ENCODE measurements at places on chromosomes 7 and 10.

GRCh38 chr7:151306374-151306773, 35.2 kb upstream of the NUB1 start:
- DNase-seq, result no peak

GRCh38 chr10:12588091-12588860, 238.9 kb downstream of the CAMK1D start:
- peak; percentile 65 for DNase-seq

GRCh38 chr10:88853155-88853881, 1.7 kb upstream of the ANKRD22 start:
- DNase-seq, result no peak

GRCh38 chr10:70678757-70679489, 6.6 kb downstream of the ADAMTS14 start:
- DNase-seq, result no peak

- no peak for DNase-seq
Measured at GRCh38 chr7:36311539-36311938, 78.1 kb upstream of the ANLN start.

DNA sequence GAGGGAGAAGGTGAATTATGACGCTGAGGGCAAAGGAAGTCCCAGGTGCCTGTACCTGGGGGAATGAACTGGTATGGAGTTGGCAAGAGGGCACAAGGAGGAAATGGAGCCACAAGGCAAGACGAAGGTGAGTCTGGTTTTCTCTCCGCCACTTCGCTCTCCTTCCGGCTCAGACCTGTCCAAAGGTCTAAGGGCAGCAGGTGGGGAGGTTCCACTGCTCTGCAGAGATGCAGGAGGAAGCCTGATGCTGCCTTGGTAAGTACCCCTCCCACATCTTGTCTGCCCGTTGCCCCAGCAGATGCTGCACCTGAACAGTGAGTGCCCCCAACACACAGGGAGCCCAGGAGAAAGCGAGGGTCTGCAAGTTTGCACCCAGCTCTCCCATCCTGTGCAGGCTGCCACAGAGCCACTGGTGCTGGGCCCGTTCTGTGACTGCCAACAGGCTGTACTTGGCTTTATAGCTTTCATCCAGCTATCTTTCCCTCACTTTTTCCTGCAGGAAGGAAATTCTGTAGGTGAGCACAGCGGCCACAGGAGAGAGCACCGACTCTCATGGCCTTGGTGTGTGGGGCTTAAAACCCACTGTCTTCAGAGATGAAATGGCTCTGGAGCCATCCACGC, 235.2 kb downstream of the COBL start:
- DNase-seq, result no peak

DNA sequence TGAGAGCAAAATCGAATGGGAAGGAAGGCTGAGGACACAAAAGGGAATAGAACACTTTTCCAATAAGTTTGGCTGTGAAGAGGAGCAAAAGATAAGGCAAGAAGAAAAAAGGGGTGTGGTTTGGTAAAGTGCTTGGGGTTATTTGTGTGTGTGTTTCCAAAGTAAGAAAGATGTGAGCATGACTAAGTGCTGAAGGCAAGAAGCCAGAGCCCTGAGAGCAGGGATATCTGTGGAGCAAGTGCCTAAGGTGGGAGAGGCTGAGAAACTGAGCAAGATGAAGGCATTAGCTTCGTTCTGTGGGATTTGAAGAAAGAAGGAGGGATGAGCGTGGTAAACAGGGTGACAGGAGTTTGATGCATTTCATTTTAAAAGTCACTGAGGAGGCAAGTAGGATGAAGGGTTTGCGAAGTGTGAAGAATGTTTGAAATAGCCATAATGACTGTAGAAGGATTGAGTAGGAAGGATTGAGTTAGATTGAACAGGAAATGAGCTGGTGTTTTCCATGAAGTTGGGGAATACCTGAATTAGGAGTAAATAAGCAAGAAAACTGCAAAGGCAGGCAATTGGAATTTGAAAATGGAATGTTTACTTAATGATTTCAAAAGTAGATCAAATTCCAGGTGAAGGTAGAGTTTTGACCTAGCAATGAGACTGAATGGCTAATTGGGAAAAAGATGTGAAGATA, 19.9 kb upstream of the SP4 start:
- DNase-seq, result no peak

GRCh38 chr7:128692623-128693270, 20.7 kb downstream of the GARIN1A start:
- DNase-seq, result peak; percentile 47

GRCh38 chr10:94402843-94403379, 570 bp downstream of the TBC1D12 start:
- DNase-seq, result peak; percentile 2

DNA sequence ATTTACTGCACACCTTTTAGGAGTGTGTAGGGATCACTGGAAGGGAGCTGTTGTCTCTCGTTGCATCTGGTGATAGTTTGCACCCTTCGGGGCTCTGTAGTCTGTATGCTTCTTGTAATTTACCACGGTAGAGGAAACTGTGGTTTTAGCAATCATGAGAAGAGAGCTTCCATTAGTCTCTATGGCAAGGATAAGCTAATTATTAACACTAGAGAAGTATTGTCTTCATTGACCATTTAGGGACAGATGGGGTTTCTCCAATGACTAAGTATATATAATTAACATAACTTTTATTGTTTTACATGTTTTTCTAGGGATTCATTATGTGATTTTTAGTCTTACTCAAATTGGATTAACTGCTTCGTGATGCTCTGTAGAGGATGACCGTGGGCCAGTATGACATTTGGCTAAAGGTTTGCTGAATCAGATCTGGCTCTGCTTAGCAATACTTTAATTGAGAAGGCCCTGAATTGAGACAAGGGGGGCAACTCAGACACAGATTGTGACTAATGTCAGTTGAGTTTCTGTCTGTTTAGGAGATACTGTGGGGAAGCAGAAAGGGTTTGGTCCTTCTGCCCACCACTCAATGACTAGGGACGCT, 8.7 kb downstream of the SLC18A2 start:
- DNase-seq, result no peak

- no peak for DNase-seq
Measured at GRCh38 chr7:122304996-122305421, 459 bp upstream of the FEZF1 start.

- no peak for DNase-seq
Measured at GRCh38 chr10:23516530-23516929, 77.7 kb downstream of the OTUD1 start.

GRCh38 chr10:124596116-124596785, 134.6 kb downstream of the LHPP start:
- DNase-seq, result no peak

GRCh38 chr7:1229956-1230355, 2.7 kb upstream of the UNCX start:
- no peak for DNase-seq

DNA sequence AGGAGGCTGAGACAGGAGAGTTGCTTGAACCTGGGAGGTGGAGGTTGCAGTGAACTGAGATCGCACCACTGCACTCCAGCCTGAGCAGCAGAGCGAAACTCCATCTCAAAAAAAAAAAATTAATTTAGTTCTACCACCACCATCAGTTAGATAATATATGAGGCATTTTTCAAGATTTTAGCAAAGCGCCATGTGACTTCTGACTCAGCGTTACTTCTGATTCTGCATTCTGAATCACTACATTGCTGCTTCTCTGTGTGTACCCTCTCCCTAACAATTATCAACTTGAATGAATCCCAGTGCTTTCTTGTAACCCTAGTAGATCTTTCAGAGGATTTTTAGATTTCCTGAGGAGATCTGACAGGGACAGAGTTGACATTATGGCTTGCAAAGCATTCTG, 176.8 kb upstream of the SORCS1 start:
- no peak for DNase-seq

- no peak for DNase-seq
Measured at GRCh38 chr10:75397496-75398199, 3.9 kb downstream of the ZNF503 start.

DNA sequence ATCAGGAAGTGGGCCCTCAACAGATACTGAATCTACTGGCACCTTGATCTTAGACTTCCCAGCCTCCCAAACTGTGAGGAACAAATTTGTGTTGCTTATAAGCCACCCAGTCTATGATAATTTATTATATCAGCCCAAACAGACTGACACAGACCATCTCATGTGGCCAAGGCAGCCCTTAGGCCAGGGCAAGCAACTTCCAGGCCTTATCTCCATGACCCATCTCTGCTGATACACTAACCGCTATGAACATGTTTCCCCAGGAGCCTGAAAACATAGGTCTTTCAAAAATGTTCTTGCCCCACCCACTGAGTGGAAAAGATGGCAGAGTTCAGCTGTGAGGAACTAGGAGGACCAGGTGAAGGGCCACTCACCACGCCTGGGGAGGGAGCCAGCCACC, 3.2 kb upstream of the BLOC1S2 start:
- no peak for DNase-seq

- no peak for DNase-seq
Measured at GRCh38 chr10:10870523-10871241, 147.0 kb upstream of the CELF2 start.

- no peak for DNase-seq
Measured at GRCh38 chr7:105678811-105679495, 97.7 kb upstream of the EFCAB10 start.

DNA sequence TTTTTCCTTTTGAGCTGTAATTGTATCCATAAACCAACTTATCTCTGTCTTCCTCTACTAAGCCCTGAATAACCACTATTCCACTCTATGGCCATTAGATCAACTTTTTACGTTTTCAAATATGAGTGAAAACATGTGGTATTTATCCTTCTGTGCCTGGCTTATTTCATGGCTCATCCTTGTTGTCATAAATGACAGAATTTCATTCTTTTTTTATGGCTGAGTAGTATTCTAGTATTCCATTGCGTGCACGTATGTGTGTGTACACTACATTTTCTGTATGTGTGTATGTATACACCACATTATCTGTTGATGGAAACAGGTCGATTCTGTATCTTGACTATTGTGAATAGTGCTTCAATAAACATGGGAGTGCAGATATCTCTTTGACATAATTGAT, 11.1 kb downstream of the CDK1 start:
- no peak for DNase-seq

DNA sequence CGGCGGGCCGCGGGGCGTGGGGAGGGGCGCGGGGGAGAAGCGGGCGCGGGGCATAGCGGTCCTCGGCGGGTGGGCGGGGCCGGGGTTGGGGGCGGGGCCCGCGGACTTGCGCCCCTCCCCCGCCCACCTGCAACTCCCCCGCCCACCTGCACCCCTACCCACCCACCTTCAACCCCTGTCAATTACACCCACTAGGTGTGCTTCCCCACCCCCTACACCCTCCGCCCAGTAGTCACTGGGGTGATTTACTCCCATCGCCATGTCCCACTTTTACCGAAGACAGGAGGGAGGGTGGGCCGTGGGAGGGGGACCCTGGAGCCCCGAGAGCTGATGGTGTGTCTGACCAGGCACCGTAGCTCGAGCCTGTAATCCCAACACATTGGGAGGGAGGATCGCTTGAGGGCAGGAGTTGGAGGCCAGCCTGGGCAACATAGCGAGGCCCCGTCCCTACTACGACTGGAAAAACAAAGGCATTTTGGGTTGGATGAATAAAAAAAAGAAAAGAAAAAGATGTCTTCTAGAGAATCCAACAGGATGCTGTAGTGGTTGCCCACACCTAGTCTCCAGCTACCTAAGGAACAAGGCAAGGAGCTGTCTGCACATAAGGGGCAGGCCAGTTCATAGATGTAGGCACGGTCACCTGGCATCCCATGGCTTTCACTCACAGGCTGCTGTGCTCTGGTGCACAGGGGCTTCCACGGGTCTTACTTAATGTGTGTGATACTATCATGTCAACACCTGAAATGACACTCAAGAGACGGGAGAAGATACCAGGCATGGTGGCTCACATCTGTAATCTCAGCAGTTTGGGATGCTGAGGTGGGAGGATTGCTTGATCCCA, 761 bp downstream of the KCTD7 start:
- peak; percentile 52 for DNase-seq

DNA sequence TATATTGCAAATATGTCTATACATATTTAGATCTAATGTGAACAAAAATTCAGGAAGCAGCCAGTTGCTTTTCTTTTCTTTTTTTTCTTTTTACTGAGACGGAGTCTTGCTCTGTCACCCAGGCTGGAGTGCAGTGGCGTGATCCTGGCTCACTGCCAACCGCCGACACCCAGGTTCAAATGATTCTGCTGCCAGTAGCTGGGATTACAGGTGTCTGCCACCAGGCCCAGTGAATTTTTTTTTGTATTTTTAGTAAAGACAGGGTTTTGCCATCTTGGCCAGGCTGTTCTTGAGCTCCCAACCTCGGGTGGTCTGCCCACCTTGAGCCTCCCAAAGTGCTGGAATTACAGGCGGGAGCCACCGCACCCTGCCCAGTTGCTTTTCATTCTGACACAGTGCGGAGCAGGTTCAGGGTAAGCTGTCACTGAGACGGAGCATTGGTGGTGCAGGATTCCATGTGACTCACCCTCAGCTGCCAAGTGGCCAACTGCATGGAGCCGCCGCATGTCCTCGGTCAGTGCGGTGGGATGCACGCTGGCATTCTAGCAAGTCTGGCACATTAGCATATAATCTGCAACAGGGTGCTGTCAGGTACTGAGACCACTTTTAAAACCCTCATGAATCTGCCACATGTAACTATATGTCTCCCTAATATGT, 362.7 kb downstream of the DNAJB6 start:
- DNase-seq, result no peak

DNA sequence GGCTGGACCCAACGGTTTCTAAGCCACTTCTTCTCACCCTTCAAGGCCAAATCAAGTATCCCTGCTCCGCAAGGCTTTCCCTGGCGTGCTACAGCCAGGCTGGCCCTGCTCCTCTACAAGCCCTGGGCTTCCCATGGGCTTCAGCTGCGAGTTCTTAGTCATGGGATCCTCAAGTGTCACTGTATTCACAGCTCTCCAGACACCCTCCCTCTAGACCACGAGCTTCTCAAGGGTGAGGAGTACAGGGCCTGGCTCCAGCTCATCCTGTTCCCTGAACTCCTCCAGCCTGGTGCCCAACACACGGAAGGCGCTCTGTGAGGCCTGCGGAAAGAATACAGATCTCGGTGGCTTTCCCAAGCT, 38.8 kb downstream of the FAM53B start:
- DNase-seq, result no peak

GRCh38 chr10:85527616-85528317, 838.8 kb downstream of the GRID1 start:
- no peak for DNase-seq

DNA sequence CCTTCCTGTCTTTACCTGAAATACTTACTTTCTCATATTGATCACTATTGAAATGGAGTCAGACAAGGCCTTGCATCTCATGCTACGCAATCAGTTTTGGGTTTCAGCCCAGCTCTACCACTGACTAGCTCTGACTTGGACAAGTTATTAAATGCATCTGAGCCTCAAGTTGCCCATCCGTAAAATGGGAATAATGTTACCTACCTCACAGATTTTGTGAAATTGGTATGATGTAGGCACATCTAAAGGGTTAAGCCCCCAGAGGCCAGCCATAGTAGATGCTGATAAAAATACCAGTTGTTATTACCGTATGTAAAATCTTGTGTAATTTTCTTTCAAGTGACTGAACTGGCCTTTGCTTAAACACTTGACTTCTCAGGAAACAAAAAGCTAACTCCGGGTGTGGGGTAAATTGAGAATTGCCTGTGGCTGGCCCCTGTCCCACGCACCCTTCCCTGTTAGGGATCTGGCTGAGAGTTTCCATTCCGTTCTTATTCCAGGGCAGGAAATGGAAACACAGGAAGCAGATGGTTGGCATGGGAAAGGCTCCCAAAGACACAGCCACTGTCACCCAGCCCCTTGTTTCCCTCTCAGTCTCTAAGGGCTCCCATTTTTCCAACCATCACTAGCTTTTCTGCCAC, 7.5 kb downstream of the DUSP5 start:
- DNase-seq, result no peak

Data from NCI-H748 treated with DMSO at 0.1 percent for 48 hours (cell line).